ENCODE measurements at places on chromosomes 6 and 20. TPM values are rescaled to one million over a fixed set of nuclear protein-coding genes. Genes with fewer than 3 reads are reported as not detected.

The BEND6 gene
- 4.3 TPM for total RNA-seq

The ZKSCAN4 gene
- 4.4 TPM for total RNA-seq

The SIGLEC1 gene
- total RNA-seq, result not detected

The SLC17A1 gene
- total RNA-seq, result not detected

The TREML1 gene
- not detected for total RNA-seq

The GPANK1 gene
- total RNA-seq, result 12.4 TPM

The CFAP206 gene
- 0.29 TPM for total RNA-seq

The VSTM2L gene
- total RNA-seq, result 12.9 TPM

The TSHZ2 gene
- total RNA-seq, result under 0.01 TPM

The RPP21 gene
- 33.7 TPM for total RNA-seq

The ID4 gene
- total RNA-seq, result 3.5 TPM

The MOXD1 gene
- 24.2 TPM for total RNA-seq

The NFKBIE gene
- 29.1 TPM for total RNA-seq

The HACE1 gene
- 7.1 TPM for total RNA-seq

The CNBD2 gene
- total RNA-seq, result 2.0 TPM

All from myometrial cell (primary cell).